ENCODE measurements at places on chromosomes 5 and 9. TPM values are rescaled to one million over a fixed set of nuclear protein-coding genes. Genes with fewer than 3 reads are reported as not detected.

- H3K4me1 ChIP-seq: peaks cover 33% of the 10 kb centered on the region
- no peak for DNase-seq
- H3K36me3 ChIP-seq: peaks cover 51% of the 10 kb centered on the region
- no peak overlapping the region for H3K4me3 ChIP-seq
Measured at GRCh38 chr9:3534614-3535404, 9.0 kb upstream of the RFX3 start.

C7 gene
- not detected for total RNA-seq

FOXD4L3 gene
- total RNA-seq: not detected

SLC36A3 gene
- total RNA-seq: not detected

Data from activated T-helper 2 cell treated with anti-CD3 and anti-CD28 coated beads, Interferon-gamma antibody, Interleukin-2, Interleukin-4, amounts not matched to agents 10 μg/mL and 5 μg/mL and 100 μg/mL, durations not matched to agents 14 hours and 24 hours and 36 hours (primary cell).